ENCODE measurements at places on chromosomes 12 and 14.

GRCh38 chr14:31173120-31173837 lies 34.3 kb downstream of the HECTD1 start:
- no peak for DNase-seq

DNA sequence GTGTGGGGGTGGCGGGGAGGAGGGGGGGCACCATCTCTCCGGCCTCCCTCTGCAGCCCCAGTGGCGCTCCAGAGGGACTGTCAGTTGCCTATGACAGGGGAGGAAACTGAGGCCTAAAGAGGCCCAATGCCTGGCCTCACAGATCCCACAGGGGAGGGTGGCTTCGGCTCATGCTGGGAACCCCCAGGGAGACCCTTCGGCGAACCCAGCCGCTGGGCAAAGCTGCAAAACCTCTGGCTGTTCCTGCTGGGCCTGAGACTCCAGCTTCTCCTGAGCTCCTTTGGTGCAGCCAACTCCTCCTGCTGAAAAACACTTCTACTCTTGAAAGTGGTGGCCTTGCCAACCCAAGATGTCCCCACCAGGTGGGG lies 170.1 kb upstream of the RTL1 start:
- no peak for DNase-seq

GRCh38 chr12:109729371-109729781 lies 15.8 kb downstream of the FAM222A start:
- DNase-seq, result no peak

DNA sequence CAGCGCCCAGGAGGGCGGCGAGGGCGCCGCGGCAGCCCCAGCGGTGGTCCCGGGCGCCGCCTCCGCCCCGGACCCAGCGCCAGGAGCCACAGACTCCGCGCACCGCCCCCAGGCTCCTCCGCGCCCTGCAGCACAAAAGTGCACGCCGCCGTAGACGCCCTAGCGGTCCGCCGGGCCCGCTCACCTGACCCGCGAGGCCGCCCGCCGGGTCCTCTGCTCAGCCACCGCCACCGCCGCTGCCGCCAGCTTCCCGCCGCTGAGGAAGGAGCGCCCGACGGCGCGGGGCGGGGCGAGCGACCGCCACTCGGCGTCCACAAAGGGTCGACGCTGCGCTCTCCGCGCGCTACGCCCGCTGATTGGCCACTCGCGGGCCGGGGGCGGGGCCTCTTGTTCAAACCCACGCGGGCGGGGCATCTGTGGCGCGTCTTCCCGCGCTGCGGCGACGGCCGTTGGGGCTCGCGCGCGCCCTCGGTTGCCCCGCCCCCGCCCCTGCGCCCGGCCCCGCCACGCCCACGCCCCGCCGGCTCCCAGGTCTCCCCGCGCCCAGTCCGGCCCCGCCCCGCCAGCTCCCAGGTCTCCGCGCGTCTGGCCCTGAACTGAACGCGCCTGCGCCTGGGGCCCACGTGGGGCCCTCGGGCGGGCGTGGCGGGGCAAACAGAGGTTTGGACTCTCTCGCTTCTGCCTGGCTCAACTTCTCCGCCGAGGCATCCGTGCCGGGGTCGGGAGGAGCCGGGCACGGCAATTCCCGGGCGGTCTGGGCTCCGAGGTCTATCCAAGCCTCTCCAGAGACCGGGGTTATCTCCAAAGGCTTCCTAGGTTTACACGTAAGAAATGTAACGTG lies at the start of gene CDCA4:
CDCA4 (minus strand) TSS at position 269 of the 841 bp plus-strand sequence. CDS start 9,154 bp downstream, outside the sequence.
- peak; percentile 61 for DNase-seq

- no peak for DNase-seq
These were observed 93.5 kb upstream of the ETV6 start for GRCh38 chr12:11555743-11556625.

GRCh38 chr12:113397497-113398197 lies 6.0 kb downstream of the SDS start:
- DNase-seq, result no peak

- DNase-seq, result no peak
These were observed 1.5 kb upstream of the SDR9C7 start for GRCh38 chr12:56935752-56936151.

DNA sequence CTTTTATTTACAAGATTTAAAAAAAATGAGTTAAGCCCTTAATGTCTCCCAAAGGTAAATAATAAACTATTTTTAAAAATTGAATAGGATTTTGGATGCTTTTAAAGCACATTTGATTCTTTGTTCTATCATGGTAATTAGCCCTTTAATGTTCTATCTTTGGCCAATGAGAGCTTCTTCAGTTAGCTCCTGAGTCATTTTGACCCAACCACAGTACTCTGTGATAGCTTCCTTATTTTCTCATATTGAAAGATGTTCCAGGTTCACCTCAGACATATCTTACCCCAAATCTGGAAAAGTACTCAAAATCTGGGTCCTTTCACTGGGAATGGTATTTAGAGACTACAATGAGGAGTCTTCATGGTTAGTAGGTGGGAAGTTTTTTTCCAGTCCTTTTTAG lies 98.0 kb downstream of the MYRFL start:
- DNase-seq, result no peak

All from GM04503 (cell line).